ENCODE measurements at places on chromosomes 7 and 10.

- DNase-seq, result no peak
Observed at GRCh38 chr10:122798704-122799231, 46.9 kb downstream of the CUZD1 start.

- no peak for DNase-seq
Observed at GRCh38 chr10:129929343-129930292, 34.5 kb downstream of the EBF3 start.

DNA sequence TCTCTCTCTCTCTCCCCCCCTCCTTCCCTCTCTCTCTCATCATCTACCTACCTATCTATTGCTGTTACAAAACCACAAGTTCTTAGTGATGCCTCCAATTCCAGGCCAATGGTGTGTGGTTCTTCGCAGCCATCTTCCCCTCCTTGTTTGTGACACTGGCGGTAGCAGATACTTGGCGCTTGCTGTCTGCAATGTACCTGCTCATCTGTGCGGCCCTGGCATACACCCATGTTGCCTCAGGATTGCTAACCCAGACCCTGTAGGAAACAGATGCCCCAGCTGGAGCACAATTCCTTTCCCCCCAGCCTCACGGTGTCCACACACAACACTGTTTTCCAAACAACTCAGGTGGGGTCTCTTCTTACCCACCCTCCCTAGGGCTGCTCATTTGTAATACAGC is 13.6 kb upstream of the DPYSL4 start:
- no peak for DNase-seq

DNA sequence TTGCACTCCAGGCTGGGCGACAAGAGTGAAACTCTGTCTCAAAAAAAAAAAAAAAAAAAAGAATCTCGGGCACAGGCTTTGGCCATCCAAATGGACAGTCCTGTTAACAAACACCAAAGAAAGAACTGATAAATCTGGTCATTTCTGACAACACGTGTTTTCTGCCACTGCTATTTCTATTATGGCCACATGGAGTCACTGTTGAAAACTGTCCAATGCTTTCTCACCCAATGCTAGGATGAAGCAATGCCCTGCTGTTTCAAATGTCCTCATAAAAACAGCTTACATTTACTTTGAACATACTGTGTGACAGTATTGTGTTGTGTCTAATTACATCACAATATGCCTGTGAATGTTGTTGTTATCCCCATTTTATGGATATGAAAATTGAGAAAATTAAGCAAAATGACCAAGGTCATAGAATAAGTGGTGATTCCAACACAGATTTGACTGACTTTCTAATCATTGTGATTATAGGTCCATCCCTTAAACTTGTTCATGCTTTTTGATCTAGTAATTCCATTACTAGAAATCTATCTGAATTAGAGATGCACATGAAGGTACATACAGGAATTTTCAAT is 19.9 kb upstream of the MAP3K8 start:
- no peak for DNase-seq

- no peak for DNase-seq
Observed at GRCh38 chr7:114334989-114335388, 79.6 kb upstream of the FOXP2 start.

GRCh38 chr10:63129888-63130287 is 3.2 kb upstream of the NRBF2 start:
- no peak for DNase-seq

DNA sequence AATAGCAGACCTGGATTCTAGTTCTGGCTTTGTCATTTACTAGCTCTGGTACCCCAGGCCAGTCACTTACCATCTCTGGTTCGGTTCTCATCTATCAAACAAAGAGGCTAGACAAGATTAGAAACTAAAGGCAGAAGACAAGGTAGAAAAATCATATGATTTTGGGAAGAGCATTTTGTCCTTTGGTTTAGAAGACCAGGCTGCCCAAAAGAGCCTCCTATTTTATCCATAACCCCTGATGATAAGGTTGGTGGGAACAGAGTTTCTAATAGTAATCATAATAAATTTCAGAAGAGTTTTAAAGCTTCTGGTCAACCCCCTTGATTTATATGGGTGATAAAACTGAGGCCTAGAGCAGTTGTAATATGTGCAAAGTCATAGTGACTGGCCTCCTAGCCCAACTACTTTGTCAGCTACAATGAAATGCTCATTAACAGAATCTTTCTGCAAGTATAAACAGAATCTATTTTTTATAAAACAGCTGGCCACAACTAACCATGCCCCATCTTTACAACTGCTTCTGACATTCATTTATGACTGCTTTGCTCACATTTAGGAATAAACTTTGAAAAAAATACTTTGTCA is 23.4 kb downstream of the COX15 start:
- no peak for DNase-seq

- no peak for DNase-seq
Observed at GRCh38 chr10:24115403-24115802, 93.5 kb upstream of the KIAA1217 start.

GRCh38 chr10:46096909-46097575 is 51.0 kb upstream of the MSMB start:
- no peak for DNase-seq

DNA sequence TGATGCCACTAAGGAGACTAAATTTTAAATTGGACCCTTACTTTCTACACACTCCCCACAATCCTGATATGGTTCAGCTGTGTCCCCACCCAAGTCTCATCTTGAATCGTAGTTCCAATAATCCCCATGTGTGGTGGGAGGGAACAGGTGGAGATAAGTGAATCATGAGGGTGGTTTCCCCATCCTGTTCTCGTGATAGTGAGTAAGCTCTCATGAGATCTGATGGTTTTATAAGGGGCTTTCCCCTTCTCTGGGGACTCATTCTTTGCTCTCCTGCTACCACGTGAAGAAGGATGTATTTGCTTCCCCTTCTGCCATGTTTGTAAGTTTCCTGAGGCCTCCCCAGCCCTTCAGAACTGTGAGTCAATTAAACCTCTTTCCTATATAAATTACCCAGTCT is 18.4 kb upstream of the BET1 start:
- DNase-seq, result peak; percentile 8

DNA sequence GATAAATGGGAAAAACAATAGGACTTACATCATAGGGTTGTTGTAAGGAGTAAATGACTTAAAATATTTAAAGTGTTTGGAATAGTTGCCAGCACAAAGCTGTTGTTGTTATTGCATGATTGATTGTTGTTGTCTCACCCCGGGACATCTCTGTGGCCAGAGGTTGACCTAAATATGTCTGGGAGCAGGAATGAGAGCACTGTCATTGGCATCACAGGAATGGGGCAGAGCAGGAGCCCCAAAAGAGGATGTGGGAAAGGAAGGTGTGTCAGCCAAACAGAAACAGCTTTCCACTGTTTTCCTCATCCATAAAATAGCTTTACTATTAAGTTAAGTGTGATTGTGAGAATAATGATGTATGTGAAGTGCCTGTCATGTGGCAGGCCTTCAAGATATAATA is 121.6 kb downstream of the TMEM168 start:
- no peak for DNase-seq

DNA sequence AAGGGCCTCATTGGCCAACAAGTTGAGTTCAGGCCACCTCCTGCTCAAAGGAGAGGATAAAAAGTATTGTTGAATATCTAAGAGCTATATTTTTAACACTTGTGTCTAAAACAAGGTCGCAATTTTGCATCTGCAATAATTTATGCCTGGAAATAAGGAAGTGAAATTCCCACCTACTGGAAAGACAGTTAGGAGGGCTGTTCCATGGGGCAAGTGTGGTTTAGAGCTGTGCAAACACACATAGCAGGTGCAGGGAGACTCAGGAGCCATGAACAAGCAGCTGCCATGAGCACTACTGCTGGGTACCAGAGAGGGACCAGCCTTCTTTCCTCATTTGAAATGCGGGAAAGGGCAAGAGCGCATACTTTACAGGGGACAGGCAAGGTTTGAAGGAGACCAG is 35.5 kb upstream of the IKZF1 start:
- no peak for DNase-seq

DNA sequence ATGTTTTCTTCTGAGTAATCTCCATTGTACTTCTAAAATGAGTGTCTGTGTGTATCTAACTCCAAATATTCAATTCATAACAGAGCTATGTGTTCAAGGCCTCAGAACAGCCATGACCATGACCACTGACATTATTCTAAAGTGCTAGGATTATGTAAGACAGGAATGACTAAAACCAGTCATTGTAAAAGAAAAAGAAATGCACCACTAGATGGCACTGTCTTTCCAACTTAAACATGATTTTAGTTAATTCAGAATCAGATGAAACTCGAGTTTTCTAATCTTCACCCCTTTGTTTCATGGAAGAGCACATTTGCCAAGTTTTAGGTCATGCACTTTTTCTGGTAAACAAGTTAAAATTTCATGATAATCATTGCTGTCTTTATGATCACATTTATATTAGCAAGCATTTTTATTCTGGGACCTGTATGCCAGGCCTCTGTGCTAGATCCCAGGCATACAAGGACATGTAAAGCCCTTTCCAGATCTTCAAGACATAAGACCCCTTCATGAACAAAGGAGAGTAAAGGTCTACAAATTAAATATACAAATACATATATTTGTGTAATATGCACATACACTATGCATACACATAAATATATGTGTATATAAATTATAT is 26.1 kb upstream of the RSU1 start:
- no peak for DNase-seq

- DNase-seq, result no peak
Observed at GRCh38 chr10:104117839-104118323, 4.1 kb upstream of the SFR1 start.

DNA sequence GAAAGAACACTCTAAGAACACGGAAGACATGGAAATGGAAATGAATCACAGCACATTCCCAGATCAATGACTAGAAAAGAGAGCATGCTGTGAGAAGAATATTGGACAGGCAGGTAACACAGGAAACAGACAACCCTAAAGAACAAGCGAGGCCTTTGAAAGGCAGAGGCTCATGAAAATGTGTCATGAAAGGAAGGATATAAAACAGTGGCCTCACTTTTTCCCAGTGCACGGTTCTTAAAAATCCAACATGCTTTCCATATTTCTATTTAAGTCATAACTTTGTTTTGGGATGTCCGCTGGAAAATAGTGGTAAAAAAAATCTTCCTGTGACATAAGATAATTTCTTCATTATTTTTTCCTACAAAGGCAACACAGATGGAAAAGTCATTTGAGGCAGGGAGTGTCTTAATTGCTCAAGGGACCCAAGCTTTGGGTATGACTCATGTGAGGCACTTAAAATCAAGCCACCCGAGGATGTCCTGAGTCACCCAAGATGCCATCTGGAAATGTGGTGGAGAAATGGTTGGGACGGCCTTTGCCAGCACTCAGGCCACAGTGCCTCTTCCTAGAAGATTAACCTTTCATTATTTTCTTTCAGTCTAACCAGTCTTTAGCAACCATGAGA is 17.0 kb downstream of the ITIH5 start:
- DNase-seq, result no peak

GRCh38 chr10:6114299-6114698 is 25.5 kb downstream of the RBM17 start:
- DNase-seq, result no peak

- no peak for DNase-seq
Observed at GRCh38 chr10:124977648-124978375, 35.9 kb downstream of the ZRANB1 start.

- DNase-seq, result no peak
Observed at GRCh38 chr7:22219739-22220493, 137.0 kb downstream of the RAPGEF5 start.

GRCh38 chr7:154857728-154858681 is 144.9 kb downstream of the PAXIP1 start:
- no peak for DNase-seq

DNA sequence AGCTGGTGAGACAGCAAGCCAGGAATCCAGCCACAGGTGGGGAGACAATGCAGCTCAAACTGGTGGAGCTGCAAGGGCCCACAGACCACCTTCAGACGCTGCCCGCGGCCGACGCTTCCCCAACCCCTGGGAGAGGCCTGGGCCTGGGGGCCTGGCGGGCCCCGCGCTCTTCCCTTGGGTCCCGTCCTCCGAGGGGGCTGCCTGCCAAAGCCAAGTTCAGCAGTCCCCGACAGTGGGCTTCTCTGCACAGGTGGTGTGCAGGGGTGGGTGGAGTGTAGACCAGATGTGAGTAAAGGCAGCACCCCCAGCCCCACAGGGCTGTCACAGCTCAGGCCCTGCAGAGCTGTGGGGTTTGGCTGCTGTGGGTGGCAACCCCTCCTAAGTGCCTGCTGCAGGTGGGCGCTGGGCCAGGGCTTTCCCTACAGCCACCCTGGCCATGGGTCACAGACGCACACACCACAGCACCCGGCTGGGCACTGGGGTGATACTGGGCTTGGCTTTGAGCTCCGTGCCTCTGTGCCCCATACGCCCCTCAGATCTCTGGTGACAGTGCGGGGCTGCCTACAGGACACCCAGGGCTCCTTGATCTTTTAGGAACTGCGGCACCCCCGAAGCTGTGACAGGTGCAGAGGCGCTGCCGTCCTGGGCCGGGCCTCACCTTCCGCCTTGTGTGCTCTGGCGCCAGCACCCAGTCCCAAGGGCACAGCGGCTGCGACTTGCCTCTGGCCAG is 20.5 kb downstream of the BNIP3 start:
- no peak for DNase-seq

DNA sequence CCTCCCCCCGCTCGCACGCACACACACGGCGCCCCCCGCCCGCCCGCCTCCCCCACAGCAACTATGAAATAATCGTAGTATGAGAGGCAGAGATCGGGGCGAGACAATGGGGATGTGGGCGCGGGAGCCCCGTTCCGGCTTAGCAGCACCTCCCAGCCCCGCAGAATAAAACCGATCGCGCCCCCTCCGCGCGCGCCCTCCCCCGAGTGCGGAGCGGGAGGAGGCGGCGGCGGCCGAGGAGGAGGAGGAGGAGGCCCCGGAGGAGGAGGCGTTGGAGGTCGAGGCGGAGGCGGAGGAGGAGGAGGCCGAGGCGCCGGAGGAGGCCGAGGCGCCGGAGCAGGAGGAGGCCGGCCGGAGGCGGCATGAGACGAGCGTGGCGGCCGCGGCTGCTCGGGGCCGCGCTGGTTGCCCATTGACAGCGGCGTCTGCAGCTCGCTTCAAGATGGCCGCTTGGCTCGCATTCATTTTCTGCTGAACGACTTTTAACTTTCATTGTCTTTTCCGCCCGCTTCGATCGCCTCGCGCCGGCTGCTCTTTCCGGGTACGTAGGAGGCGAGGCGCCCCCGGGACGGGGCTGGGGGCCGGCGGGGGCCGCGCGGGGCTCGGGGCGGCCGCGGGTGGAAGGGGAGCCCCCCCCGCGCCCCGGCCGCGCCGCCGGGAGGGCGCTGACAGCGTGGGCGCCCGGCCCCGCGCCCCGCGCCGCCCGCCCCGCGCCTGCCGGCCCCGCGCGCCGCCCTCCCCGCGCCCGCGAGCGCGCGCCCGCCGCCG is 441 bp downstream of the BMI1 start:
- peak; percentile 56 for DNase-seq

- DNase-seq, result no peak
Observed at GRCh38 chr7:156703773-156704482, 63.4 kb downstream of the RNF32 start.

- DNase-seq, result no peak
Observed at GRCh38 chr7:70098905-70099672, 500.8 kb downstream of the AUTS2 start.

Data from T-helper 2 cell treated with Interferon-gamma antibody and Interleukin-4, amounts not matched to agents 5 μg/mL and 100 μg/mL, for 36 hours (primary cell).